ENCODE measurements at places on chromosomes 4 and X.

DNA sequence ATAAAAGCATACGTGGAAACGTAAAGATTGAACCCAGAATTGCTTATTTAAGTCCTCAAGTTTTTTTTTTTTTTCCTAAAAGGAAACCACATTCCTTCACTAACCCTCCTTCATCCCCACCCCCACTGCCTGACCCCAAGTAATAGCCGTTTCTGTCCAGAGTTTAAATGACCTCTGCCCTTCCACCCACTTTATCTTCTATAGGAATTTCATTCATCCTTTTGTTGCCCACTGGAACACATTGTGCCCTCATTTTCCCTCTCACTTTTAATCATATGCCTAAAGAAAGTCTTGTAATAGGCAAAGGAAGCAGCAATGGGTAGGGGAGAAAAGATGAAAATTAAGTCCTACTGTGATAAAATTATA lies 62.7 kb downstream of the SH3RF1 start:
- DNase-seq, result no peak

DNA sequence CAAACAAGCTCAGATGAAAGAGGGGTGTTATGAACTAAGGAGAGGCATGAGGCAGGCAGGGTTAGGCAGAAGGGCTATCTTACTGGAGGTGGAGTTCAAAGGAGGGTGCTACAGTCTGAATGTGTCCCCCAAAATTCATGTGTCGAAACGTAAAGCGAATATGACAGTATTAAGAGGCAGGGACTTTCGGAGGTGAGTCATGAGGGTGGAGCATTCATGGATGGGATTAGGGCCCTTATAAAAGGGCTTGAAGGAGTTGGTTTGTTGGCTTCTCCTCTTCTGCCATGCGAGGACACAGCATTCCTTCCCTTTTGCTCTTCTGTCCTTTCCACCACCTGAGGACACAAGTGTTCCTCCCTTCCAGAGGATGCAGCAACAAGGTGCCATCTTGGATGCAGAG lies 22.9 kb downstream of the APLN start:
- no peak for DNase-seq

- DNase-seq, result no peak
Observed at GRCh38 chr4:81914623-81915022, 442.9 kb upstream of the RASGEF1B start.

- no peak for DNase-seq
Observed at GRCh38 chr4:172173206-172173605, 360.0 kb downstream of the GALNTL6 start.

DNA sequence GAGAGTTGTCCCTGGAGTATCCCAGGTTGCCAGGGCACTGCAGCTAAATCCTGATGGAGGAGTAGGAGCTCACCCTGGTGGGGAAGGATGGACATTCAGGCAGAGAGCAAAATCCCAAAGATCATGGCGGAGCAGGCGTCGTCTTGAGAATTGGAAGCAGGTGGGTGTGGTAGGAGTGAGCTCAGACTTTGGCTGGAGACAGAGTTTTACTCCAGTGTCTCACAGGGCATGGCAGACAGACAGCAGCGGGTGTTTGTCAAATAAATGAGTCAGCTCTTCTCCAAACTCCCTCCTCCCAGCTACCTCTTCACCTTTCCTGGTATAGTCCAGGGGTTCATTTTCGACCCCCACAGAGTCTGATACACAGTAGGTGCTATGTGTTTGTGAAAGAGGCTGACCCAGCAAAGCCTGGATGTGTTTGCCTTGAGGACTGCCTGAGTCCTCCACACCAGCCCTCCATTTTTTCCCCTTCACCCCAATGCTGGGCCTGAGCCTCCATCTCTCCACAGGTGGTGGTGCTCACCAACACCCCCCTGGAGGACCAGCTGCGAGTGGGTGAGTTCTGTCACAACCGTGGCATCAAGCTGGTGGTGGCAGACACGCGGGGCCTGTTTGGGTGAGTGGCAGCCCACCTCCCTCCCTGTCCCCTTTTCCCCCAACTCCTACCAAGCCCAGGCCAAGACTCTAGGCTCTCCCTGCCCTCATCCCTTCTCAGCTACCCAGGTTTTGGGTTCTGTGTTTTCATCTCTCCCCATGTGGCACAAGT lies 6.9 kb downstream of the UBA1 start:
- DNase-seq, result no peak

GRCh38 chr4:83561381-83561780 lies 25.5 kb downstream of the GPAT3 start:
- peak; percentile 41 for DNase-seq

DNA sequence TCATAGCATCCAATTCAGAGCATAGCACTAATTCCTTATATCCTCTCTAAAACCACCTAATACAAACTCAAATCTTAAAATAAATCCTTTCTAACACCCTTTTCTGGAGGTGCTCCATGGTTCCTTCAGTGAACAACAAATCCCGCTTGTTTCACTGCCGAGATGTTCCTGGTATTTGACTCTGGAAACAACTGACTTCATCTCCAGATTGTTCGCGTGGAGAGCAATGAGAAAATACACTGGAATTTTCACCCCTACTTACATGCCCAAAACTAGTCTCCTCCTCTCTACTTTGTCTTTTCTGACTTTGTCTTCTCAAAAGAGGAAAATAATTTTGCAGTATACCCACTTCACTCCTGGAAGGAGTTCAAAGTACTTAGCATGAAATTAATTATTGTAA lies 129.0 kb downstream of the PLS3 start:
- DNase-seq, result no peak

DNA sequence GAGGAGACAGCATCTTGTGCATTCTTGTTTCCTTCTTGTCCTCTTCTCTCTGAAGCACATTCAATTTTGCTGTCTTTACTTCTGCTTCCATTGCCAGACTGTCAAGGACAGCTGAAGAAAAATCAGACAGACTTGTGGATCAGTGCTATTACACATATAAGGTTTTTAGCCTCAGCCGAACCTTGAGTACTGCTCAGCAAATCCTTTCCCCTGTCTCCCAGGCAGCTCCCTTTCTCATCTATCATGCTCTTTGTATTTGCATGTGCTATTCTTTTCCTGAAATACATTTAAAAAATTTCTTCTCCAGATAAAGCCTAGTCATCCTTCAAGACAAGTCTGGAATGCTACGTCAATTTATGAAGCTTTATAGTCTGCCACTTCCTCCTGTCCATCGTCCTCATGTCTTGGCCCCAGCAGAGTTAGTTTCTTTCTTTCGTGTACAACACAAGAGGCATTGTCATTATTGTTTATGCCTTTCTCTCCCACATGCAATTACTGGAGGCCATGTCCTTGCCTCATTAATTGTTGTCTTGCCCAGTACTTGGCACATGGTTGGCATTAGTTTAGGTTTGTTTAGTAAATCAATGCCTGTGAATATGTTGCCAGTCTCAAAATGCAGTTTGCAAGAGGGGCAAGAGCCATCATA lies 45.1 kb downstream of the ADGRL3 start:
- DNase-seq, result no peak

DNA sequence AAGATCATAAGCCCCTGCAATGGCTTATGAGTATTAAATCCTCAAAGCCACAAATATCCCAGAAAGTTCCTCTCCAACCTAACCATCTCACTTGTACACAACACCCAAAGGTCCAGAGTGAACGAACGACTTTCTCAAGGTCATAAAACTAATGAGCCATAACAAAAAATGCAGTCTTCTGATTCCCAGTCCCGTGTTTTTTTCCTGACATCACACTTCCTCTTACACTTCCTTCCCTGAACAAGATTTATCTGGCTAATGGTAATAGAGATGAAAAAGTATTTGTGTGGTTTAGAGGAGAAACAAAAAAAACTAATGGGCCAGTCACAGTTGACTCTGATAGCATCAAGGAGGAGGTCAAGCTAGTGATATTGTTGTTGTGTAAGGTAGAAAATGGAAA lies 99.5 kb upstream of the KLHL13 start:
- no peak for DNase-seq

DNA sequence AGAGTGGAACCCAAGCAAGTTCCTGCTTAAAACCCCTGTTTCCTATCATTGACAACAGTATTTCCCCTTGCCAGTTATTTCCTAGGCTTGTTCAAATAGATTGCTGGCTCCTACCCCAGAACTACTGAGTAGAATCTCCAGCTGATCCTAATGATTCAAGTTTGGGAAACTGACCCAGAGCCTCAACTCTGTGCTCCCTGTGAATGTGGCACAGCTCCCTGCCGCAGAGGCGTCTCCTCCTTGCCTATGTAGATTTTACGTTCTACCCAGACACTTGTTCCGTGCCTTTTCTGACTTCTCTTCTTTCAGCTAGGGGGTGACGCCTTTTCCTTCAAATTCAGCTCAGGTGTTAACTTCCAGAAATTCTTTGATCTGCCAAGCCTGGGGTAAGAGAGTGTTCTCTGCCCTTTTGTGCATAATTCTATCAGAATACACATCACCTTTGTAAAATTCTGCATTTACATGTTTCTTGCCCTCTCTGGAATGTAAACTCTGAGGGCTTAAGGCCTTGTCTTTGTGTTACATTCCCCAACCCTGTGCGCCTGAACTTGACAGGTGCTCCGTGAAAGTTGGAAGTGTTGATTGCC lies 4.4 kb downstream of the LSM6 start:
- DNase-seq, result no peak

GRCh38 chr4:6390356-6390755 lies 82.1 kb downstream of the PPP2R2C start:
- no peak for DNase-seq

GRCh38 chr4:87465739-87466366 lies 43.5 kb downstream of the NUDT9 start:
- no peak for DNase-seq

DNA sequence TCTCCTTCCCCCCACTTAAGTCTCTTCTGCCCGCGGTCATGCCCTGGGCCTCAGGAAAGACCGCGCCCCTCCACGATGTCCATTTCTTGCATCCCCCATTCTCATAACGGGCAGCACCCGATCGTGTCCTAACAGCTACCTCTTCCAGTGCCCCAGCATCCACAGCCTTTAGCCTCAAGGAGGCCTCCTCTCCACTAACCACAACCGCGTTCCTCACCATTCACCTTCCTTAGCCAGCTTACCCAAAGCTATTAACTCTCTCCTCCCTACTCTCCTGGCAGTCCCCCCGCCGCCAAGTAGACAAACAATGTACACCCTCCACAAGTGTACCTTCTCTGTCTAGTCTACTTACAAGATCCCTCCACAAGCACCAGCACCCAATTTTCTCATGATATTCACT lies 58.6 kb upstream of the PAGE5 start:
- DNase-seq, result peak; percentile 23

GRCh38 chr4:122777846-122778673 lies 45.6 kb downstream of the BBS12 start:
- no peak for DNase-seq

GRCh38 chr4:147542229-147542990 lies 61.5 kb downstream of the EDNRA start:
- DNase-seq, result no peak

DNA sequence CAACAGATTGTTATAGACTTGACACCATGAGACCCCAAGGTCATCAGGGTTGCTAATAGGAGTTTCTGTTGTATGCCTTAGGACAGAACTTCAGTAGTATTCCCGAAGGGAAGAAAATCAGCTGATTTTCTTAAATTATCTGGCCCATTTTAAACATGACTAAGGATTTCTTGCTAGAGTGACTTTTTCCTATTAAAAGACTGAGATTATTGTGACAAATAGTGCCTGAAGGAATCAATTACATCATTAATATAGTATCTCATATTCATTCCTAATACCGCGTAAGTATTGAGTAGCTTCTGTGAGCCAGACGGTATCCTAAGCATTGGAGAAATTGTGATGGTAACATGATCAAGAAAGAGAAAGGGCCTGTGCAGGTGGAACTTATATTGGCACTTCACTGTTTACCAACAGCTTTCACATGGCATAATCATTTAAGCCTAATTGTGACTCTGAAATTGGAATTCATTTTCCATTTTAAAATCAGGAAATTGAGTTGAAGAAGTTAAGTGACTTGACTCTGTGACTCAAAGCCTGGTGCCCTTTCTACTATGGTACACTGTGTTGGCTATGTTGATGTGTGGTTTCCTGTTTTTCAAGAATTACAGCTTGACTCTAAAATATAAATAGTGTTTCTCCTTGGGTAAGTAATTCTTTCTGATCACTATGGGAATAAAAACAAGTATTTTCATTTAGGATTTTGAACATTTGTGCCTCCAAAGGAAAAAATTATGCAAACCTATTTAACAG lies 4.1 kb downstream of the AFF1 start:
- no peak for DNase-seq

DNA sequence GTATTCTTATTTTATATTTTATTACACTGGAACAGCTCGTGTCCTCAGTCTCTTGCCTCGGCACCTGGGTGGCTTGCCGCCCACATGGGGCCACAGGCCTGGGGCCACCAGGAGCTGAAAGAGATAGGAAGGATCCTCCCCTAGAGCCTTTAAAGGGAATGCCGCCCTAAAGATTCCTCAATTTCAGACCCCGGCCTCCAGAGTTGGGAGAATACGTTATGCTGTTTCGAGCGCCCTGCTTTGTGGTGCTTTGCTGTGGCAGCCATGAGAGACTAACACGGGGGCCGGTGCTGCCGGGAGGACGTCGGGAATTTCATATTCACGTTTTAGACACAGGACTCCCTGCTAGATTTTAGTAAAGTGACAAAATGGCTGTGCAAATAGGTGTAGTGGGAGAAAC lies 33.2 kb downstream of the ACOX3 start:
- no peak for DNase-seq

GRCh38 chr4:8350841-8351461 lies 81.4 kb downstream of the HTRA3 start:
- no peak for DNase-seq

GRCh38 chr4:16217300-16218051 lies 8.8 kb downstream of the TAPT1 start:
- no peak for DNase-seq

DNA sequence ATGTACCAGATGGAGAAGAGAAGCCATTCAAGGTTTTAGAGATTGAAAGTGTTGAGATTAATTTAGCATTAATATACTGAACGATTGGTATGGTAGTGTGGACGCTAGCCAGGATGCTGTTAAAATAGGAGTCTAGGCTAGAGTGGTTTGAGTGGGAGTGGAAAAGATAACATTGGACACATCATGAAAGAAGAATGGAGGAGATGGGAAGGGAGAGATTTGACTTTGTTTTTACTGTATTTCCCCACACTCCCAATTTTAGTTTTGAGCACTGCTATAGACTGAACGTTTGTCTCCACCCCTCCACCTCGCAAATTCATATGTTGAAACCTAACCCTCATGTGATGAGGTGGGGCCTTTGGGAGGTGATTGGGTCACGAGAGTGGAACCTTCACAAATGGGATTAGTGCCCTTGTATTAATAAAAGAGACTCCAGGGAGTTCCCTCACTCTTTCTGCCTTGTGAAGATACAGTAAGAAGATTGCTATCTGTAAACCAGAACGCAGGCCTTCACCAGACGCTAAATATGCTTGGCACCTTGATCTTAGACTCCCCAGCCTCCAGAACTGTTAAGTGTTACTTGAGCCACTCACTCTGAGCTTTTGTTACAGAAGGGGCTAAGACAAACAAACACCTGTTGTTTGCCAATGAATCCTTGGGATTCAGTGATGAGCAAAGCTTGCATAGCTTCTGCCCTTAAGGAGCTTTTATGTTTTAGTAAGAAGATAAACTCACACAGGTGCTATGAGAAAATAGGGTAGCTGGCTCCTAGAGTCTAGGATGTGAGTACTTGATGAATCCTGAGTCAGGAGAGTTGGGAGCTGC lies 25.8 kb downstream of the USP9X start:
- DNase-seq, result no peak
